ENCODE measurements at places on chromosomes 13 and 19.

DNA sequence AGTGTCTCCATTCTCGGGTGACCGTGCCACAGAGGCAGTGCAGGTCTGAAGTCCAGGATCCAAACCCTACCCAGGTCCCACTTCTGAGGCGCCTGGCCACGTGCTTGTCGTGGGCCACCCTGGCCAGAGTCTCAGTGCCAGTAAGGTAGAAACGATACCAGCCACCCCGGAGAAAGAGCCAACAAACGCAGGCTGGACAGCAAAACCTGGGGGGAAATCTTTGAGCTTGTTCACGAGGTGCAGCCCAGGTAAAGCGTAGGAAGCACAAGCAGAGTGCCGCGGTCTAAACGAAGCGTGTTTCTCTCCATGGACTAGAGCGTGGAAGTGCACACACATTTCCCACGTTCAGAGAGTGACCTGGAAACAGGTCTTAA lies 95.6 kb downstream of the ATP11A start:
- no peak for DNase-seq

DNA sequence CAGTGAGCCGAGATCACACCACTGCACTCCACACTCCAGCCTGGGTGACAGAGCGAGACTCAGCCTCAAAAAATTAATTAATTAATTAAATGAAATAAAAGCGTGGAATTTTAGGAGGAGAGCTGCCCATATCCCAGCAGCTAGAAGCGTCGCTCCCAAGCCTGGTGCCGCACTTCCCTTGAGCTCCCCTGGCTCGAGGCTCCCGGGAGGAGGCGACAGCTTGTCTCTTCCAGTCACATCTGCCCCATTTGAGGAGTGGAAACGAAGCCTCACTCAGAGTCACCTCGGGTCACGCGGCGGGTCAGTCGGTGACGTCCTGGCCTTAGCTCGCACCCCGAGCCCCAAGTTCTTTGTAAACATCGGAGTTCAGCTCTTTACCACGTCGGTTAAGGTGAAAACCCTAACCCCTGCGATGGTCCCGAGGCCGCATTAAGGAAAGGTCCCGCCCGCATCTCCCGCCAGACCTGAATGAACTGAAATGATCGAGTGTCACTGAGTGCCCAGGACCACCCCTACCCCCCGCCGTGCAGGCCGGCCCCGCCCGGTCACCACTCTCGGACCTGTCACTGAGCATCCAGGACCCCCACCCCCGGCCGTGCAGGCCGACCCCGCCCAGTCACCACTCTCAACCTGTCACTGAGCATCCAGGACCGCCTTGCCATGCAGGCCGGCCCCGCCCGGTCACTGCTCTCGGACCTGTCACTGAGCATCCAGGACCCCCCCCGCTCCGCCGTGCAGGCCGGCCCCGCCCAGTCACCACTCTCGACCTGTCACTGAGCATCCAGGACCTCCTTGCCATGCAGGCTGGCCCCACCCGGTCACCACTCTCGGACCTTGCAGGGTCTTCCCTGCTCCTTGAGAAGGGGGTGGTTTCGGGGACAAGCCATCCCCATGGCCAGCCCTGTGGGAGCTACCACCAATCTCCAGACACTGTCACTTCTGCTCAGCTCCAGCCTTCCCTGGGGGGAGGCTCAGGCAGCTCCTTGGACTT lies 176.9 kb downstream of the KDM4B start:
- DNase-seq, result peak; percentile 0

DNA sequence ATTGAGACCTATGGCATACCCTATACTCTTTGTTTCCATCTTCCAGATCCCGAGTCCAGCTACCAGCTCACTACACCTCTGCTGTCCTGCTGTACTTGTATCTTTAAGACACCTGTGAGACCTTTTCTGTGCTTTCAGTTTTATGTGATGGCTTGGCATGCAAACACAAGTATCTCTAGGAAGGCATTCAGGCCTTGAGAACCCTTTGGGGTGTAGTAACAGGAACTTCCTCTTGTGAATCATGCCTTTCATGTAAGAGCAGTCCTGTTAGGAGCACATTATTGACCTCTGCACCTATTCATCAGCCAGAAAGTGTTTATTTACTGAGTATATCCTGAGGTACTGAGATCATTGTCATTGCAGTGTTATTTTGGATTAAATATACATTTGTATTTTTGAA lies 87.0 kb upstream of the HTR2A start:
- no peak for DNase-seq

- DNase-seq, result peak; percentile 76
Observed at GRCh38 chr13:48233046-48233888, at the start of gene ITM2B. Gene ITM2B (plus strand): TSS chr13:48233206. CDS start chr13:48233361, 155 bp downstream.

- no peak for DNase-seq
Observed at GRCh38 chr19:55136399-55137102, 12.5 kb downstream of the TNNT1 start.

DNA sequence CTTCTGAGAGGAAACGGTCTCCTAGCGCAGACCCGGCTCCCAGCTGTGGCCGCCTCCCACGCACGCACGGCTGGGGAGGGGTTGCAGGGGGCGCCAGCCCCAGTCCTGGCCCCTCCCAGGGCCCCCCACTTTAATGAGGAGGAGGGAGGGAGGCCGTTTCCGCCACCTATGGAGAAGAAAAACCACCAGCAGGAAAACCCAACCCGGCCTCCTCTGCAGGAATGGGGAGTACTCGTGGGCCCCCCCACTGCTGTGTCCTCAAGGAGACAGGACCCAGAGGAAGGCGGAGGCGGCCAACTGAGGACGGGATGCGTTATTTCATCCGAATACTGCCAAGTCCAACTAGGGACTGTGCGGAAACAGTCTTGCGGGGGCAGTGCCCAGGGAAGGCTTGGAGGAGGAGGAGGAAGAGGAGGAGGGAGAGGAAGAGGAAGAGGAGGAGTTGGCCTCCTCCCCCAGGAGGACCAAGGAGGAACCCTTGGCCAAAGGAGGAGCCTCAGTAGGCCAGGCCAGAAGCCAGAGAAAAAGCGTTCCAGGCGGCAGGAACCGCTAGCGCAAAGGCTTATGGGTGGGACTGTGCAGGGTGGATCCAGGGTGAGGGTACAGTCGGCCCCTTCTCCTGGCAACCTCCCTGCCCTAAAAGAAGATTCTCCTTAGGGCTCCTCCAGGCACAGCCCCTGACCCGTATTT lies 3.9 kb upstream of the SSBP4 start:
- peak; percentile 36 for DNase-seq

GRCh38 chr13:52903320-52903719 lies 54.9 kb upstream of the PCDH8 start:
- DNase-seq, result no peak

DNA sequence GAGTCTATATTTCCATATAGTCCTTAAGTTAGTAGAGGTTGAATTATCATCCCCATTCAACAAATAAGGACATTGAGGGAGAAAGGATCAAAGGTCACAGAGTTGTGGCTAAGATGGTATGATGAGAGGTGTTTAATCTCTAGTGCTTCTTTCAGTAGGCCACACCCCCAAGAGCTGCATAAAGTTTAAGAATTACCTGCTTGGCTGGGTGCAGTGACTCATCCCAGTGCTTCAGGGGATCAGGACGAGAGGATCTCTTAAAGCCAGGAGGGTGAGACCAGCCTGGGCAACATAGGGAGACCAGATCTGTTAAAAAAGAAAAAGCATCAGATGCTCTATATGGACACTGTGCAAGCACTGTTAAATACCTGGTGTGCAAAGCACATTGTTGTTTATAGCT lies 560.0 kb upstream of the KLHL1 start:
- DNase-seq, result no peak

GRCh38 chr13:52894413-52894812 lies 46.0 kb upstream of the PCDH8 start:
- no peak for DNase-seq

- no peak for DNase-seq
Observed at GRCh38 chr19:4386041-4386782, 14.1 kb downstream of the SH3GL1 start.

DNA sequence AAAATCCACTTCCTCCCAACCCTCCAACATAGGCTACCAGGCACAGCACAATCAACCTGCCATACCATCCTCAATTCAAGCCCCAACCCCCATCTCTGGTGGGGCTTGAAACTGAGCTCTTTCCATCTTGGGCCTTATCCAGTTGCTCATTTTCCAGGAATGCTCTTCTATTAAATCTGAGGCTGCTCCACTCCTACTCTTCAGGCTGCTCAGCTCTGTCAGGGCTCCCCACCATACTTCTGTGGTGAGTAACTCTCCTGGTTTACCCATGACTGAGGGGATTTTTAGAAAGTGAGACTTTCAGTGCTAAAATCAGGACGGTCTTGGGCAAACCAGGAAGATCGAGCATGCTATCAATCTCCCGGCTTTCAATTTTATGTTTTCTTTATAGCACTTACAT lies 512.8 kb downstream of the LMO7 start:
- no peak for DNase-seq

- DNase-seq, result no peak
Observed at GRCh38 chr19:17332360-17332676, 2.3 kb downstream of the ANO8 start.

DNA sequence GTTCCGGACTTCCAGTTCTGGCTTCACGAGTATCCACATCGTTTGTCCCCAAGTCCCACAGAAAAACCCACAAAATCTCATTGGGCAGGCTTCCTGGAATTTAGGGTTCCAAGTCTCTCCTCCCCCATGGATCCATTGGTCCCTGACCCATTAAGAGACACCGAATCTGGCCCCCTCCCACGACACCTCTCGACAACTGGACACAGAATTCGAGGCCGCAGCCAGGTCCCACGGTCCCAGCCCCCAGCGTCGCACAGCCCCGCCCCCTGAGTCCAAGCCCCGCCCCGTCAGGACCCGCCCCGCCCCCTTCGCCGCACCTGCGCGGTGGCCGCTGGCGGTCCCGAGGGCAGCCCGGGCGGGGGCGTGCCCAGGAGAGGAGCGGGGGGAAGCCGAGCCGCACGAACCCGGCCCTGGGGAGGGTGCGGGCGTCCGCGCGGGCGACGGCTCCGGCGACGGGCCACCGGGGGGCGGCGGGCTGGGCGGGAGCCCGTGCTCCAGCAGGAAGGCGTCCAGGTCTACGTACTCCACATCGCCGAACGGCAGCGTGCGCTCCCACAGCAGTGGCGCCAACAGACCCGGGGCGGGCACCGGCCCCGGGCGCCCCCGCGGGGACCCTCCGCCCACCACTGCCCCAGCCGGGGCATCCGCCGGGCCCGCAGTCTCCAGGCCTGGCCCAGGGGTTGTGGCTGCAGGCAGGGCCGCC lies 1.8 kb downstream of the DBP start:
- DNase-seq, result peak; percentile 81

- no peak for DNase-seq
Observed at GRCh38 chr13:110232142-110232541, 74.8 kb downstream of the COL4A1 start.

- DNase-seq, result no peak
Observed at GRCh38 chr13:93361703-93362102, 135.1 kb downstream of the GPC6 start.

DNA sequence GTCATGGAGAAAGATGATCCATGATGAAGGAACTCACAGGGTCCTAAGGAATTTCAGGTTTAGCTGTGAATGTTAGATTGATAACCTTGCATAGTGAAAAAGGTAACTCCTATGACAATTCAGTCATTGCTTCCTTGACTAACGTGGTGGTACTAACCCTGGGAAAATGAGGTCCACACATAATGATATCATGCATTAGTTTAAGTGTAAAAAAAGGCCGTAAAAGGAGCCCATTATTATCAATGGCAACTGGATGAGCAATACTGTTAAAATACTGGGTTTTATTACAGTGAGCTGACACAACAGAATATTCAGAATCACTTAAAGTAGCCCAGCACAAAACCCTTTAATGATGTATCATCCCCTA lies 515.4 kb downstream of the DCT start:
- DNase-seq, result no peak

GRCh38 chr13:99930925-99931324 lies 40.6 kb downstream of the ZIC5 start:
- no peak for DNase-seq

GRCh38 chr19:8307400-8307964 lies 676 bp downstream of the CD320 start:
- DNase-seq, result no peak

GRCh38 chr19:4709440-4710280 lies 14.0 kb downstream of the DPP9 start:
- no peak for DNase-seq

DNA sequence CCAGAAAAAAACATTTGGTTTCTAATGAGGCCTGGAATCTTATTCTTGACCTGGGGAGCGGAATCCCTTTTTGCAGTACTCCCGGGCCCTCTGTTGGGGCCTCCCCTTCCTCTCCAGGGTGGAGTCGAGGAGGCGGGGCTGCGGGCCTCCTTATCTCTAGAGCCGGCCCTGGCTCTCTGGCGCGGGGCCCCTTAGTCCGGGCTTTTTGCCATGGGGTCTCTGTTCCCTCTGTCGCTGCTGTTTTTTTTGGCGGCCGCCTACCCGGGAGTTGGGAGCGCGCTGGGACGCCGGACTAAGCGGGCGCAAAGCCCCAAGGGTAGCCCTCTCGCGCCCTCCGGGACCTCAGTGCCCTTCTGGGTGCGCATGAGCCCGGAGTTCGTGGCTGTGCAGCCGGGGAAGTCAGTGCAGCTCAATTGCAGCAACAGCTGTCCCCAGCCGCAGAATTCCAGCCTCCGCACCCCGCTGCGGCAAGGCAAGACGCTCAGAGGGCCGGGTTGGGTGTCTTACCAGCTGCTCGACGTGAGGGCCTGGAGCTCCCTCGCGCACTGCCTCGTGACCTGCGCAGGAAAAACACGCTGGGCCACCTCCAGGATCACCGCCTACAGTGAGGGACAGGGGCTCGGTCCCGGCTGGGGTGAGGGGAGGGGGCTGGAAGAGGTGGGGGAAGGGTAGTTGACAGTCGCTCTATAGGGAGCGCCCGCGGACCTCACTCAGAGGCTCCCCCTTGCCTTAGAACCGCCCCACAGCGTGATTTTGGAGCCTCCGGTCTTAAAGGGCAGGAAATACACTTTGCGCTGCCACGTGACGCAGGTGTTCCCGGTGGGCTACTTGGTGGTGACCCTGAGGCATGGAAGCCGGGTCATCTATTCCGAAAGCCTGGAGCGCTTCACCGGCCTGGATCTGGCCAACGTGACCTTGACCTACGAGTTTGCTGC lies at the start of gene ICAM4:
ICAM4 (plus strand) TSS at position 153 of the 935 bp plus-strand sequence; CDS start at position 211, 58 bp downstream.
- peak; percentile 63 for DNase-seq

DNA sequence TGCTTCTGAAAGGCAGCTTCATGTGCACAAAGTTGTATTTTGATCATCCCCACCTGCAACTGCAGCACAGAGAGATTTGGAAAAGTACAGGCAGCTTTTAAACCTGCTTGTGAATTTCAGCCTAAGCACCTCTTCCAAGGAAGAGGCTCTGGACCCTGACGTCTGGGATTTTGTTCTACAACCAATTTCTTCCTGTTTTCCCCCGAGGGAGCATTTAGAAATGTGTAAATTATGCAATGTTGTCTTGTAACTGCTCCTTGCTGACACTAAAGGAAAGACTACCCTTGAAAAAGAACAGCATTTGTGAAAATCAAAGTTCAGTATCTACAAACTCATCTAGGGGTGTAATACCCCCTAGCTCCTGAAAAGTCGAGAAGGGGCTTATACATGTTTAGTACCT lies 15.4 kb downstream of the MED26 start:
- DNase-seq, result no peak

DNA sequence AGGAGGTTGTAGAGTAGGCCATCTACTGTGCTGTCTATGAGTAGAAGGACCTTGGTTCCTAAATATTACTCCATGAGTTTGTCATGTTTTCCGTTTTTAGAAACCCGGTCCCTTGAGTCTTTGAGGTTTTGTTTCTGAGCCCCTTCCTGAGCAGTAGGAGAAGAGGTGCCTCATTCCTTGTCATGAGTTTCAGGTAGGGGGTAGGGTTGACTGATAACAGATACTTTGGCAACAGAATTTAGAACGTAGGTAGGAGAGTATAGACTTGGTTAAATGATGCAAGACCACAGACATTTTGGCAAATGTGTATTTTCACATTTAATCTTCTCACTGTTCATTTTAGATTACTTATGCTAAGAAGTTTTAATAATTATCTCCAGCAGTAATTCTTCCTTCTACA lies 24.6 kb downstream of the LMO7 start:
- DNase-seq, result no peak

All from stimulated activated CD4-positive, alpha-beta T cell treated with anti-CD3 and anti-CD28 coated beads, Interleukin-15, amount 100 ng/mL, for 24 hours (primary cell).